ENCODE measurements at places on chromosomes 5 and 9.

DNA sequence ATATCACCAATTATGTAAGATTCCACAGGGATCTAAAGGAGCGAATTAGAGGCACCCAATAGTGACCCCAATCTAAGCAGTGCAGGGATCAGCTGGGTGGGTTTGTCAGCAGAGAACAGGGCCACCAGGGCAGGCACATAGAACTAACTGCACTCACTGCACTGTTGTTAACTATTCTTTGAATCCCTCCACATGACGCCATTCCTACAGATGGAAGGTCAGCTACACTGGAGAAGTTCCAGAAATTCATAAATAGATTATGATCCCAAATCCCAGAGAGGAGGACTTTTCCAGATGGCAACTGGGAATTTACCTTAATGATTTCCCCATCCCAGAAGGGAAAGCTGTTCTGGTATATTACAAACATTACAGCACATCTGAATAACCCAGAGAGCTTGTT, 84.2 kb downstream of the THBS4 start:
- DNase-seq, result no peak

- no peak for DNase-seq
Measured at GRCh38 chr9:90441814-90442213, 200.8 kb downstream of the DIRAS2 start.

DNA sequence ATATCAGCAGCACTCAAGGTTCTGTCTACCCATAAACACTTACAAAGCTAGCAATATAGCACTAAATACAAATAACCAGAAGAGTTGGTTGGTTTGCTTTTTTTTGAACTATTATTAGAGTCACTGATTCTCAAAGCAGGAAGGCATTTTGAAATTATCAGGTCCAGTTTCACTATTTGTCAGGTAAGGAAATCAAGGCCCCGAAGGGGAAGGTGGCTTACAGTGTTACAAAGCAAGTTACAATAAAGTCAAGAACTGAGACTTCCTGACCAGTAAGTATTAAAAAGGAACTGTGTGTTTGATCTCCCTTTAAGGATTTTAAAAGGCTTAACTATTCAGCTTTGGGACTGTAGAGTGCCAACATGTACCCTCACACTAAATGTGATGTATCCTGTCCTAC, 10.8 kb downstream of the C5orf15 start:
- DNase-seq, result no peak

DNA sequence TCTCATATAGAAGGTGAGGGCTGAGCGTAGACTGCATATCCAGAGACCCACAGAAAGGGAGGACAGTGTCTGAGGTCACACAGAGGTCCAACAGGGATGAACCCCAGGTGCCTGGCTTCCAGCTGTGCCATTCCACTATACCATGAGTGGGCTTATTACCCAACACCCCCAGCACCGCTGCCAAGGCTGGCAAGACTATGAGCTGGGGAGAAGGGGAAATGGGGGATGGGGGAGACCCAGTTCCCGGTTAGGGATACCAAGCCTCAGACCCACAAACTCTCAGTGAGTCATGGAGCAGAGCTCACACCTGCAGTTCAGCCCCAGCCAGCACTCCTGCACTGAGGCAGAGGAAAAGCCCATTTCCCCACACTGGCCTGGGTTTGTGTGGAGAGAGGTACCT, 106.4 kb downstream of the PSD2 start:
- DNase-seq, result no peak

- DNase-seq, result peak; percentile 23
Measured at GRCh38 chr5:139745800-139746690, 49.6 kb upstream of the PSD2 start.

DNA sequence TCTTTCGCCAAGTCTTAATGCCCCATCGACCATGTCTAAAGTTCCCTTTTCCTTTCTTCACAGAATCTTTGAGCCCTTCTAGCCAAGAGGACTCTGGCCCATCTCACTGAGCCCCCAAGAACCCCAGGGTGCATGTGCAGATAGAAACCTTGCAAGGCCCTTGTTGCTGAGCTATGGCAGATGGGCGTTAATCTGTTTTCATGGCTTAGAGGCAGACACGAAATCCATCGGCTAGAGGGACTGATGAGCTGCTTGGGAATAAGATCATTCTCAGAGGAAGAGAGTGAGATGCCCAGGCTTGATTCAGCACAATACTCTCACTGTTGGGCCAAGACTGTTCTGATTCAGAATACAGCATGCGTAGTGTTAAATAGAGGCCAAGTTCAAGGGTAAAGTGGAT, 262.5 kb upstream of the C9orf72 start:
- no peak for DNase-seq

- no peak for DNase-seq
Measured at GRCh38 chr5:139952574-139952973, 90.5 kb downstream of the NRG2 start.

- DNase-seq, result no peak
Measured at GRCh38 chr9:89053301-89053700, 62.0 kb downstream of the S1PR3 start.

DNA sequence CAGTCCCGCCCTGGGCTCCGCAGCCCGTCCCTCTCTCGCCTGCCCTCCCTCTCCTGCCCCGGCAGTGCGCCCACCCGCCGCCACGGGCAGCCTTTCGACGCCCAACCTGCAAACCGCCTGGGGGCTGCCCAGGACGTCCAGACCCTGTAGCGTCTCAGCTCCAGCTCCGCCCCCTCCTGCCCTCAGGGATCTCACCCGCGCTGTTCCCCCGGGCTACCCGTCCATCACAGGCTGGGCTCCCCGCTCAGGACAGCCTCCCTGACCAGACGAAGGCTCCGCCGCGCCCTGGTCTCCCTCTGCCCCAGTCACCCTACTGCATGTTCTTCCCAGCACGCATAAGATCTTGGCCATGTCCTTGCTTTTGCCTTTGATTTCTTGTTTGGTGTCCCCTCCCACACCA, 1.4 kb downstream of the RASGEF1C start:
- DNase-seq, result no peak

DNA sequence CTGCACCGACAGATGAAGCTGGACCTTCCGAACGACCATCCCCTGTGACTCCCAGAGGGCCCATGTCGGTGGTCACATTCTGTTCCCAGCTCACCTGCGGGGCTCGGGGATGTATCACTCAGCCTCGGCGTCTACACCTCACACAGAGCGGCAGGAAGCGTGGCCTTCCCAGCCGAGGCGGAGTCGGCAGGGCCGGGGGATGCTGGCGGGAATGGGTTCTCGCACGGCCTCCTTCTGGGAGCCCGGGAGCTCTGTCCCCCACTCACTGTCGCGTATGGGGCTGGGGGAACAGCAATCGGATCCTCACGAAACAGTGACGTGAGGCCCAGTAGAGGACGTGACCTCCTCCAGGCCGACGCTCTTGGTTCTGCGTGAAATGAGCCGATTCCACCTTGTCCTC, 20.4 kb downstream of the NACC2 start:
- DNase-seq, result no peak

GRCh38 chr9:19173598-19174125, 46.4 kb upstream of the PLIN2 start:
- DNase-seq, result no peak

GRCh38 chr9:2420543-2420942, 201.0 kb upstream of the VLDLR start:
- DNase-seq, result no peak

DNA sequence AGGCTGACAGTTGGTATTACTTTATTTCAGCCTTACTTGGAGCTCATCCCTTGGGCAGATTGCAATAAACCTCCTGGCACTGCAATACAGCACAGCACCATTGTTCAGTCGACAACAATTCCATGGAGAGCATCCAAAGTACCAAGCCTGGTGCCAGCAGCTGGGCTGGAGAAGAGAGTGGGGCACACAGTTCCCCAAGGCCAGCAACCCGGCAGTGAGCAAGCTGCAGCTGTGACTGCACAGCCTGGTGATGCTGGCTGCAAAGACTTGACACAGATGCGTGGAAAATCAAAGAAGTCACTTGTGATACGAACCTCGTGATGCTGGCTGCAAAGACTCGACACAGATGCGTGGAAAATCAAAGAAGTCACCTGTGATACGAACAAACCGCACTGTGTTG, 125.4 kb downstream of the ATPSCKMT start:
- no peak for DNase-seq

GRCh38 chr9:71446106-71446472, 322.2 kb downstream of the CEMIP2 start:
- no peak for DNase-seq

- no peak for DNase-seq
Measured at GRCh38 chr9:35954942-35955546, 2.9 kb downstream of the OR2S2 start.

- no peak for DNase-seq
Measured at GRCh38 chr9:115730396-115730795, 423.2 kb upstream of the PAPPA start.

DNA sequence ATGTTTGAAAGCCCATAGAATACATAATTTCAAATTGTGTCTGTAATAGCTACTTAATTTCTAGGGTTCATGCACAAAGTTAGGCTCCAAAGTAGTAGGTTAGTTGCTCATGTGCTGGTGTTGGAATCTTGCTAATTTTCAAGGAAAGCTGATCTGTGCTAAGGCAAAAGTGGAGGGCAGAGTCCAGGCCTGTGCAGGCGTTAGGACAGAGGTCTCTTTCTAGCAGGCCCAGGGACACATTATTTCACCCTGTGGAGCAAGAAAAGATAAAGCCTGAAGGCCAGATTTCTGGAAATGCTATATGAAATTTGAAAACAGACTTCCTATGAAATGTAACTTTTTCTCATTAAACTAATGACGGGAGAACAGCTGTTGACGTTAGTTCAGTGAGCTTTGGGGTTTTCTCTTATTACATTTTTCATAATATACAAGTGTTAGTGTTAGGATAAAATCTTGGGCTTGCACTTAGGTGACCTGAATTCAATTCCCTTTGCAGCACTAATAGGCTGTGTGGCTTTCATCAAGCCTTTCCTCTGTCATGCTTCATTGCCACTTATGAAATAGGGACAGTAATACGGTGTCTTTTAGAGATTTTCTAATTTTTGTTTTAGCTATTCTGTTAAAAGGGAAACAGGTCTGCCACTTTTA, 196.7 kb upstream of the HAPLN1 start:
- no peak for DNase-seq

GRCh38 chr5:91397791-91398190, 14.7 kb upstream of the ARRDC3 start:
- no peak for DNase-seq

DNA sequence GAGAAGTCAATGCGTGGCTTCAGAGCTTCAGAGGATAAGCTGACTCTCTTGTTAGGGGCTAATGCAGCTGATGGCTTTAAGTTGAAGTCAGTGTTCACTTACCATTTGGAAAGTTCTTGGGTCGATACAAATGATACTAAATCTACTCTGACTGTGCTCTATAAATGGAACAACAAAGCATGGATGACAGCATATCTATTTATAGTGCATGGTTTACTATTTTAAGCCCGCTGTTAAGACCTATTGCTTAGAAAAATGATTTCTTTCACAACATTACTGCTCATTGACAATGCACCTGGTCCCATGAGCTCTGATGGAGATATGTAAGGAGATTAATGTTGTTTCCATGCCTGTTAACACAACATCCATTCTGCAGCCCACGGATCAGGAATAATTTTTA, 435.7 kb downstream of the MAT2B start:
- DNase-seq, result no peak

DNA sequence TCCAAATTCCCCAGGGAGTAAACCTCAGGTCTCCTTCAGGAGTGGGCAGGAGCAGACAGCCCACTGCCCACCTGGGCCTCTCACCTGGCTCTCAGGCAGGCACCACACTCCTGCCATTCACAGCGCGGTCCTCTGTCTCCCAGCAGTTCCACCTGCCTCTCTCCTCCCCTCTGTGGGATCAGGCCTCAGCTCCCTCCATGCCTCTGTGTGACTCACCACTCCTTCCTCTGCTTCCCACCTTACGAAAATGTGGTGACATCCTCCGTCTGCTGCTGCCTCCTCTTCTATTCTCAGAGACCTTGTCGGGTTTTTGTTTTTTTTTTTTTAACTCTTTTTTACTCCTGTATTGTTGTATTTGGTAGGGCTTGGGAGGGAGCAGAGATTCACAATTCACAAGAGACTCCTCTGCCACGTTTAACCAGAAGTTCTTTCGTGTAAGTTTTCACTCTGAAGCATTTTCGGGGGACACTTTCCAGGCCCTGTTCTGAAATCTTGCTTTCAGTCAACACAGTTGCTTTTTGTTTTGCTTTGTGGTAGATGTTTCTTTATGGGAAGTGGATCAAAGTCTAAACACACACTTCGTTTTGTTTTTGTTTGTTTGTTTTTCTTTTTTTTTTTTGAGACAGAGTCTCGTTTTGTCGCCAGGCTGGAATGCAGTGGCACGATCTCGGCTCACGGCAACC, 21.1 kb upstream of the CDKN2AIPNL start:
- DNase-seq, result no peak

DNA sequence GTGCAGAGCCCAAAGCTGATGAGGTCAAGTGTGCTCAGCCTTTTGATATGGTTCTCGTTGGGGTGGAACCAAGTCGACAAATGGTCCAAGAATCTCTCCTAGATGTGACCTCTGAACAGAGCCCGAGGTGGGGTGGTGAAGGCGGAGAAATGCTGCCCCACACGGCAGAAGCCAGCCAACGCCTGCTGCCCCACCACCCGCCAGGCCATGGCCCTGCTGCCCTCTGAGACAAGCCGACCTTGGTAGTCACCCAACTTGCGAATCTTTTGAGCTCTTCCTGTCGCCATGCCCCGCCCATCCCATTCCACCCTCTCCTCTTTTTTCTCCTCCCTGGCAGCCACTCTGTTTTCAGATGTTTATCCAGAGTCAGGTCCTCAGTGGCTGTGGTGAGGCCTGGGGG, 91.5 kb upstream of the EGFLAM start:
- no peak for DNase-seq

- DNase-seq, result no peak
Measured at GRCh38 chr5:39758426-39758825, 333.6 kb upstream of the DAB2 start.

DNA sequence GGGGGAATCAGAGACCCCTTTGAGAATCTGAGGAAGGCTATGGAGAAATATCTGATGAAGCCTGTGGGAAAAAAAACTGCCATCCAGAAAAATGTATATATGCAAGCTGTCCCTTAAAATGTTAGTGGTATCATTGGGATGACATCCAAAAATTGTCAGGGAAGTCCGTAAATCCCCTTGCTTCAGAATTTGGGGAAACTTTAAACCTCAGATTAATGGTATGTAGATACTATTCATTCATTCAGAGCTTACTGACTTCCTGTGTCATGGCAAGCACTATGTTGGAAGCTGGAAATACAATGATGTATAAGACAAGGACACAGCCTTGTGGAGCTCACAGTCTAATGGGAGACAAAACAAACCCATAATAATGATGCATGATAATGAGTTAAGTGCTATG, 10.9 kb upstream of the MOB3B start:
- no peak for DNase-seq

- no peak for DNase-seq
Measured at GRCh38 chr9:9924376-9924775, 688.4 kb downstream of the PTPRD start.

- DNase-seq, result no peak
Measured at GRCh38 chr5:60356745-60357144, 343.2 kb downstream of the DEPDC1B start.

All from activated CD8-positive, alpha-beta memory T cell treated with anti-CD3 and anti-CD28 coated beads for 1 hour (primary cell).